Osteoblast (primary cell): ENCODE measurements at places on chromosomes 7 and 10. TPM values are rescaled to one million over a fixed set of nuclear protein-coding genes. Genes with fewer than 3 reads are reported as not detected.

Gene WDFY4
- under 0.01 and 0.36 TPM in 2 replicates for total RNA-seq

Gene RPEL1
- total RNA-seq = 0.29 and 0.36 TPM in 2 replicates

Gene BMS1
- total RNA-seq = 13.0 and 14.5 TPM in 2 replicates

GRCh38 chr7:29957521-29958310 is 31.9 kb downstream of the SCRN1 start:
- DNase-seq = no peak
- peaks cover 11% of the 10 kb centered on the region for H3K36me3 ChIP-seq
- no peaks in the 10 kb centered on the region for H3K4me1 ChIP-seq
- H3K27ac ChIP-seq = no peak overlapping the region
- no peaks in the 10 kb centered on the region for H3K27me3 ChIP-seq

- H3K4me3 ChIP-seq = no peak overlapping the region
- no peak for DNase-seq
- no peak overlapping the region for H3K27ac ChIP-seq
Observed at GRCh38 chr7:129739427-129739826, 127.9 kb downstream of the NRF1 start.

GRCh38 chr10:4151466-4151865 is 366.5 kb upstream of the KLF6 start:
- no peaks in the 10 kb centered on the region for H3K27me3 ChIP-seq
- no peaks in the 10 kb centered on the region for H3K4me1 ChIP-seq
- H3K27ac ChIP-seq = no peak overlapping the region
- no peaks in the 10 kb centered on the region for H3K36me3 ChIP-seq
- H3K4me3 ChIP-seq = no peak overlapping the region
- no peak for DNase-seq

GRCh38 chr7:55501611-55502010 is 70.7 kb downstream of the VOPP1 start:
- H3K27ac ChIP-seq = no peak overlapping the region
- no peaks in the 10 kb centered on the region for H3K27me3 ChIP-seq
- peaks cover 12% of the 10 kb centered on the region for H3K4me1 ChIP-seq
- peaks cover 8% of the 10 kb centered on the region for H3K36me3 ChIP-seq

DNA sequence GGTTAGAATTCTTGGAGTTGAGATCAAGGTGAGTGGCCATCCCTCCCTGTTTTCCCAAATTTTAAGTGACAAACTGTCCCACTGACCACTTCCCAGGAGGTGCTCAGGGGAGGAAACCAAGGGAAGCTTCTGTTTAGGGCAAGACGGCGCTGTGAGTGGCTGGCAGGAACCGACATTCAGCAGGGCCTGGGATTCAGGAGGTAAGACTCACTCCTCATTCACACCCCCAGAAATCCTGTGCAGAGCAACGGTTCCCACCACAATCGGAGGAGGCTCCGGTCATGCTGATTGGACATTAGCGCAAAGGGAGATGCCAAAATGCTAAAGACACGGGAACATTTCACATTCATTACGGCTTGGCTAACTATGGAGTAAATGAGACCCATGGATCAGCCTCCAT is 200.9 kb downstream of the GRID1 start:
- no peaks in the 10 kb centered on the region for H3K36me3 ChIP-seq
- no peak for DNase-seq
- no peaks in the 10 kb centered on the region for H3K27me3 ChIP-seq

- DNase-seq = no peak
- no peak overlapping the region for H3K4me3 ChIP-seq
- H3K36me3 ChIP-seq = peaks cover 12% of the 10 kb centered on the region
- H3K27ac ChIP-seq = no peak overlapping the region
- H3K4me1 ChIP-seq = no peaks in the 10 kb centered on the region
Observed at GRCh38 chr7:130982651-130983050, 248.6 kb upstream of the KLF14 start.

Gene SLC13A1
- not detected in 2 replicates for total RNA-seq

DNA sequence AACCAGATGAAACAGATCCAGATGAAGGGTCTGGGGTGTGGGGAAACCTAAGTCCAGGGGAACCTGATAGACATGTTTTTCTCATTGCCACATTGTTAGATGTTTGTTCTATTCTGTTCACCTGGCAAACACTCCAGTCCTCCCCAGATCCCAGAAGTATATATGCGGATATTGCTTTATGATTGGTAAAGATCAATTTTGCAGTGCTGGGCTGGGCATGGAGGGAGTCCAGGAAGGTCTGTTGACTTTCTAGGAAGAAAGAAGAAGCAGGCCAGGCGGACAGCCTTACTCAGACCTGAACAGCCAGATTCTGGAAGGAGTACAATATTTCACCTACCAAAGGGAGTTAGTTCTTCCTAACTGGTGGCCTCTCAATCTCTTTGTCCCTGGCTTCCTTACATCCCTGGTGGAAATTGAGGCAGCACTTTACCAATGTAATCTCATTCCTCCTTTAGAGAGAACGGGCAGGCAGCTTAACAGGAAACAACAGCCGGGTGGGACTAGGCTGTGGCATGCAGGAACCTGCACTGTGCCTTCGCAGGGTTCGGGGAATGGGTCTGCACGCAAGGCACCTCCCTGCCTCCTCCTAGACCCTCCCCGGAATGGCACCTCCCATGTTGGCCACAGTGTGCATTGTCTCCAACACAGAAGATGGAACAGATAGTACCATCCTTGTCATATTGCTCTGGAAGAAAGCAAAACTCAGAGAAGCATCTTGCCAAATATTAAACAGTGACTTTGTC is 930 bp downstream of the GIMAP6 start:
- no peak overlapping the region for H3K4me3 ChIP-seq
- no peaks in the 10 kb centered on the region for H3K4me1 ChIP-seq
- no peak overlapping the region for H3K27ac ChIP-seq
- no peaks in the 10 kb centered on the region for H3K36me3 ChIP-seq
- DNase-seq = peak; percentile 17

DNA sequence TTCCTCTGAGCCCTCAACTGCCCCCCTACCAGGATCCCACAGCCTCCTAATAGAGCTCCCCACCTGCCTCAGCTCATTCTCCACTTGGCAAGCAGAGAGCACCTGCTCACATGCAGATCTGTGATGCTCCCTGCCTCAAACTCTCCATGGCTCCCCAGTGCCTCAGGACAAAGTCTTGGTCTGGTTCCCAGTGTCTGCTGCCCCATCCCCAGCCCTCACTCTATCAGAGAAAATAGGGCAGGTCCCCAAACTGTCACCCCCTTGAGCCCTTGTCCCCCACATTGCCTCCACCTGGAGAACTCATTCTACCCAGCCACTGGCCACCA is 20.8 kb upstream of the ELN start:
- DNase-seq = peak; percentile 10
- H3K4me1 ChIP-seq = peaks cover 20% of the 10 kb centered on the region
- no peak overlapping the region for H3K4me3 ChIP-seq
- no peaks in the 10 kb centered on the region for H3K27me3 ChIP-seq
- no peak overlapping the region for H3K27ac ChIP-seq
- H3K36me3 ChIP-seq = no peaks in the 10 kb centered on the region

DNA sequence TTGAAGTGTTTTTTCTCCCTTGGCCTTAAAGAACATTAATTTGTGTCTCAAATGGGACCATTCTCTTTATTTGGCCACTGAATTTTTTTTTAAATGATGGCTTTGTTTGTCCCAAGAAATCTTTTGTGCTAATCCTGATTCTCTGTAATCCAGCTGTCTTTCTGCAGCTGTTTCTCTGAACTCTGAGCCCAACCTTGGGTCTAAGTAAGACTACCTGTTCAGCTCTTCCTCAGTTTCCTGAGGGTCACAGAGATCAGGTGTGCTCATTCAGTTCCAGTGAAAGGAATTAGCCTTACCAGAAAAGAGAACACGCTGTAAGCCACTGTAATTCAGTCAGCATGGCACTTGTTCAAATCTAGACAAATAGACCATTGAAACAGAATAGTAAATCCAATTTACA is 94.2 kb downstream of the ANKIB1 start:
- peaks cover 2% of the 10 kb centered on the region for H3K4me1 ChIP-seq
- H3K27ac ChIP-seq = no peak overlapping the region

DNA sequence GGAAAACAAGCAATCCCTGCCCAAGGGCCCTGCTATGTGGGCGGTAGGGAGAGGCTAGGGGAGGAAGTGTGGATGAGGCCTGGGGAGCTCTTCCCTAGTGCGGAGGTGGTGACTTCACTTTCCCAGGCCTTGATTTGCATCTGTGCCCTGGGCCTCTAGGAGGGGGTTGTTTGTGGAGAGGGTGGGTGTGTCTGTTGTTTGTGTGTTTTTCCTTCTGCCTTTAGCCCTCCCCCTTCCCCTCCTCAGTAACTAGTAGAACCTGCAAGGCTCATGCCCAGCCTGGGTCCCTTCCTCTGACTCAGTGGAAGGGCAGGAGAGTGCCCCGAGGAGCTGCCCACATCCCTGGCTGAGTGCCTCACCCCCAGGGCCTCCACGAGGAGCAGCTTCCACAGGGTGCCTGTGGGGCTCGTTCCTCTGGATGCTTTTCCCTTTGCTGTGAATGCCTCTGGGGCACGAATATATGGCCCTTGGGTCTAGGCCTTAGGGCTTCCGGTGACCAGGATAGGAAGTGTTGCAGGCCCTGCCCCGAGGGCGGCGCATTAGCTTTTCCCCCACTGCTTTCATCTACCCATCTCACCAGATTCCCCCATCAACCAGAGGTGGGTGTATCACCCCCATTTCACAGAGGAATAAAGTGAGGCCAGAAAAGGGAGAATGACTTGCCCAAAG is 89.4 kb upstream of the DUSP5 start:
- H3K36me3 ChIP-seq = no peaks in the 10 kb centered on the region
- H3K27ac ChIP-seq = peak overlapping the region; percentile 54
- DNase-seq = no peak
- no peaks in the 10 kb centered on the region for H3K27me3 ChIP-seq

DNA sequence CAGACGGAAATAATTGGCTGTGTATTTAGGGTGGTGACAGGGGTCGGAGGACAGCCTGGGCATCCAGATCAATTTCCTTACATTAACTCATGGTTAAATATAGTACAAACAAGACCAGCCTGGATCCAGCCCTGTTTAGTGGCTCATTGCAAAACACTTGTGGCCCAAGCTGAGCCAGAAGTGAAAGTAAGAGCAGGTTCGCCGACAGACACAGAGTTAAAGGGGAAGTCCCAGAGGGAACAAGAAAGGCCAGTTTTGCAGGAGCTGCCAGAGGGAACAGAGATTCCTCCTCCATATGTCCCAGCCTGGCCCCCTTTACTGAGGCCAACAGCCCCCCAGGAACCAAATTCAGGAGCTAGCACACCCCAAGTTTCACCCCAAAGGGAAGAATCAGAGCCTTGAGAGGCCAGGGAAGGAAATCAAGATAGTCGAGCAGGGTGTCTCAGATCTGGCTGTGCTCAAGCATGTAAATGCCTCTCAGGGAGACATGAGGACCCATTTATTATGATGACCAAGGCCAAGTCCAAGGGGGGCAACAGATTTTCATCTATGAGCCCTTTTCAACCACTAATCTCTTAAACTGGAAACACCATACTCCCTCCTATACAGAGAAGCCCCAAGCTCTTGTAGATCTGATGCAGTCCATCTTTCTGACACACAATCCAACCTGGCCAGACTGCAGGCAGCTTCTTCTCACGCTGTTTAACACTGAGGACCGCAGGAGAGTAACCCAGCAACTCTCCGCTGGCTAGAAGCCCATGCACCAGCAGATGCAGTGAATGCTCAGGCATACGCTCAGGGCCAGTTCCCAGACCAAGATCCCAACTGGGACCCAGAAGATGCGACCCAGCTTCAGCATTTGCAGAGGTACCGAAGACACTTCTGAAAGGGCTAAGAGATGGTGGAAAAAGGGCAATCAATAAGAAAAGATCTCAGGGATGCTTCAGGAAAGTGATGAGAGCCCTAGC is 15.9 kb upstream of the ADCK2 start:
- H3K36me3 ChIP-seq = no peaks in the 10 kb centered on the region
- peaks cover 16% of the 10 kb centered on the region for H3K4me1 ChIP-seq
- peak overlapping the region; percentile 63 for H3K4me3 ChIP-seq

Gene AS3MT
- total RNA-seq = 6.2 and 8.0 TPM in 2 replicates

- H3K27me3 ChIP-seq = no peaks in the 10 kb centered on the region
- no peaks in the 10 kb centered on the region for H3K4me1 ChIP-seq
- no peaks in the 10 kb centered on the region for H3K36me3 ChIP-seq
- peak; percentile 77 for DNase-seq
Observed at GRCh38 chr10:43282881-43283280, 16.0 kb upstream of the RASGEF1A start.

GRCh38 chr7:106659166-106659962 is 1.6 kb downstream of the CCDC71L start:
- H3K36me3 ChIP-seq = no peaks in the 10 kb centered on the region
- peak overlapping the region; percentile 86 for H3K27ac ChIP-seq
- peak overlapping the region; percentile 92 for H3K4me3 ChIP-seq
- H3K4me1 ChIP-seq = peaks cover 21% of the 10 kb centered on the region
- no peaks in the 10 kb centered on the region for H3K27me3 ChIP-seq
- no peak for DNase-seq

- H3K36me3 ChIP-seq = no peaks in the 10 kb centered on the region
- H3K4me3 ChIP-seq = no peak overlapping the region
- no peak for DNase-seq
Observed at GRCh38 chr7:151924508-151924907, 31.7 kb upstream of the GALNTL5 start.

Gene NPY
- total RNA-seq = not detected in 2 replicates

Gene ZNF804B
- not detected in 2 replicates for total RNA-seq

GRCh38 chr10:101063050-101063525 is 1.3 kb downstream of the KAZALD1 start:
- H3K36me3 ChIP-seq = peaks cover 2% of the 10 kb centered on the region
- no peak overlapping the region for H3K27ac ChIP-seq
- H3K27me3 ChIP-seq = no peaks in the 10 kb centered on the region
- peaks cover 44% of the 10 kb centered on the region for H3K4me1 ChIP-seq
- peak overlapping the region; percentile 85 for H3K4me3 ChIP-seq

- H3K4me1 ChIP-seq = no peaks in the 10 kb centered on the region
- no peak overlapping the region for H3K27ac ChIP-seq
- no peak overlapping the region for H3K4me3 ChIP-seq
- no peaks in the 10 kb centered on the region for H3K36me3 ChIP-seq
Observed at GRCh38 chr10:12777840-12778585, 223.5 kb downstream of the CCDC3 start.

DNA sequence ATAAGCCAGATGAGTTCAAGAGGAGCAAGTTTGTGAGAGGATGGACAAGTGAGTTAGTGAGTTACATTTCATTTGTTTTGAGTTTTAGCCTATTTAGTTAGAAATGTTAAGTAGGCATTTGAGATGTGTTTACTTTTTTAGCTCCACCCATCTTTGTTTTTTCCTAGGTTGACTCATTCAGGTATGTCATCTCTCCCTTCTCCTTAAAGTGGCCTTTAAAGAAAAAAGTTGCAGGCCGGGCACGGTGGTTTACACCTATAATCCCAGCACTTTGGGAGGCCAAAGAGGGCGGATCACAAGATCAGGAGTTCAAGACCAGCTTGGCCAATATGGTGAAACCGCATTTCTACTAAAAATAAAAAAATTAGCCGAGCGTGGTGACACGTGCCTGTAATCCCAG is 71.2 kb downstream of the BMPR1A start:
- no peaks in the 10 kb centered on the region for H3K27me3 ChIP-seq
- no peak for DNase-seq
- no peaks in the 10 kb centered on the region for H3K4me1 ChIP-seq
- H3K4me3 ChIP-seq = no peak overlapping the region

- no peak for DNase-seq
- H3K27ac ChIP-seq = no peak overlapping the region
- H3K27me3 ChIP-seq = no peaks in the 10 kb centered on the region
- no peak overlapping the region for H3K4me3 ChIP-seq
- no peaks in the 10 kb centered on the region for H3K4me1 ChIP-seq
Observed at GRCh38 chr10:86556933-86557649, 35.5 kb upstream of the WAPL start.

Gene PNLIP
- total RNA-seq = not detected in 2 replicates
